ENCODE measurements at places on chromosomes 13 and 19.

GRCh38 chr19:11963566-11964355 is 1.1 kb upstream of the ZNF763 start:
- no peak overlapping the region for H3K4me3 ChIP-seq
- DNase-seq: no peak
- no peaks in the 10 kb centered on the region for H3K36me3 ChIP-seq
- H3K27me3 ChIP-seq: no peaks in the 10 kb centered on the region
- no peak overlapping the region for H3K27ac ChIP-seq

DNA sequence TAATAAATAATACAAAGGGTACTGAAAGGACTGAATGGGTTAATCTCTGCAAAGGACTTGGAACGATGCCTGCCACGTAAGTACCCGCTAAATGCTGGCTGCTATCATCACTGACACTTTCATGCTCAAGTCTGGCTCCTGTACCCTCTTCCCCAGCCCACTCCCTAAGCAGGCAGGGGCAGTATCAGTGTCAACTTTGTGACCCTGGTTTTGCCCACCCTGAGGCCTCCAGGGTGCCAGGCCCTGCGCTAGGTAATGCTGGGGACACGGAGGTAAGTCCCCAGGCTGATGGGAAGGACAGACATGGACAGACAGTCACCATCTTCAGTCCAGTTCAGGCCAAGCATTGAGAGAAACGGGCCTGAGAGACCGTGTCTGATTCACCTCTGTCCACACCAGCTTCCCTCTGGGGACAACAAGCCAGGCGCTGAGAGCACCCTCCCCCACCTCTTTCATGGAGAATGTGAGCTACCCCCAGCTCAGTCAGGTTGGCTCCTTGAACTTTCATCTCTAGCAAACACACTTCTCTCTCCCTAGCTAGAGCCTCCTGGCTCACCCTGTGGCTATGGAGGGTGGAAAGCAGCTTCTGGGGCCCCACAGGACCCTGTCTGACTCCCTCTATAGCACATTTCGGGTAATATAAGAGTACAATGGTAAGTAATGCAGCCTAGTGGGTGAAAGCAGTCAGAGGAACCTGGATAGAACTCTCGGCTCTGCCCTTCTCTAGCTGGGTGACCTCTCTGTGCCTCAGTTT is 800 bp downstream of the ETFB start:
- no peaks in the 10 kb centered on the region for H3K27me3 ChIP-seq
- H3K4me3 ChIP-seq: peak overlapping the region; percentile 83
- peaks cover 8% of the 10 kb centered on the region for H3K36me3 ChIP-seq
- peaks cover 13% of the 10 kb centered on the region for H3K4me1 ChIP-seq
- DNase-seq: no peak

DNA sequence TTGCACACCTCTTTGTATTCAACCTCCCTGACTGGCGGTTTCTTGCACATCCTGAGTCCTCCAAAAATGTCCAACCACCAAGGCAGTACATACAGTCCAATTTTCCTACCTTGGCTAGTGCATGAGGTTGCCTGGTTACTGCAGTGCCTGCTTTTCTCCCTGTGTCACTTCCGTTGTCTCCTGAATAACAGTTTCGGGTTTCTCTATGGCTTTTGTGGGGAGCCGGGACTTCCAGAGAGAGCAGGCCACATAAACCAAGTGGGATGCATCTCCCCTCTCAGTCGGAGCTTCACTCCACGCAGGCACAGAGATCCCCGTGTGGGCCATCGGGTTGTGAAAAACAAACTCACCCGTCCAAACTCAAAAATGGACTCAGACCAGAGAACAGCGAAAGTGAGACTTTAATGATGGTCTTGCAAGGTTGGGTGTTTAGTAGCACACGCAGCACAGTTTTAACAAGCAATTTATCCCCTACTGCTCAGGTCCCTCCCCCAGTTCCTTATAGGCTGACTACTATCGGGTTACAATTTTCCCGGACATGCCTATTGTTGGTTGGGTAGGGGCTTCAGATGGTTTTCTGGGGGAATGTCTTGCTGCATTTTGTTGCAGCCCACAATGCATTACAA is 173.1 kb downstream of the POU4F1 start:
- no peaks in the 10 kb centered on the region for H3K27me3 ChIP-seq
- H3K27ac ChIP-seq: no peak overlapping the region
- H3K4me1 ChIP-seq: no peaks in the 10 kb centered on the region
- H3K4me3 ChIP-seq: no peak overlapping the region

- H3K4me1 ChIP-seq: no peaks in the 10 kb centered on the region
- H3K27ac ChIP-seq: no peak overlapping the region
- no peaks in the 10 kb centered on the region for H3K27me3 ChIP-seq
- DNase-seq: no peak
Measured at GRCh38 chr13:59269476-59269875, 894.3 kb downstream of the DIAPH3 start.

- H3K27ac ChIP-seq: no peak overlapping the region
- no peaks in the 10 kb centered on the region for H3K4me1 ChIP-seq
- H3K4me3 ChIP-seq: no peak overlapping the region
- no peak for DNase-seq
- no peaks in the 10 kb centered on the region for H3K36me3 ChIP-seq
Measured at GRCh38 chr13:51276636-51277035, 54.4 kb downstream of the FAM124A start.

DNA sequence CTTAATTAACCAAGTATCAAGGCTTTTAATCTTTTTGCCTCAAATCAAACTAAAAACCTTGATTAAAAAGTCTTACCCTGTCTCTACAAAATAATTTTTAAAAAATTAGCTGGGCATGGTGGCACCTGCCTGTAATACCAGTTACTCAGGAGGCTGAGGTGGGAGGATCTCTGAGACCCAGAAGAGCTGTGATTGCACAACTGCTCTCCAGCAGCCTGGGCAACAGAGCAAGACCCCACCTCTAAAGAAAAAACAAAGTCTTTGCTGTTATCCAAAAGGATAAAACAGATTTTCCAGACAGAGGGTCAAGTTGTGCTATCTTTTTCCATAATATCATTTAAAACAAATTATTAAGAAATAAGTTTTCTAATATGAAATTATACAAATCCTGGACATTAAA is 26.8 kb upstream of the CEBPG start:
- no peaks in the 10 kb centered on the region for H3K4me1 ChIP-seq
- no peak overlapping the region for H3K4me3 ChIP-seq
- DNase-seq: no peak
- no peak overlapping the region for H3K27ac ChIP-seq
- peaks cover 26% of the 10 kb centered on the region for H3K27me3 ChIP-seq

DNA sequence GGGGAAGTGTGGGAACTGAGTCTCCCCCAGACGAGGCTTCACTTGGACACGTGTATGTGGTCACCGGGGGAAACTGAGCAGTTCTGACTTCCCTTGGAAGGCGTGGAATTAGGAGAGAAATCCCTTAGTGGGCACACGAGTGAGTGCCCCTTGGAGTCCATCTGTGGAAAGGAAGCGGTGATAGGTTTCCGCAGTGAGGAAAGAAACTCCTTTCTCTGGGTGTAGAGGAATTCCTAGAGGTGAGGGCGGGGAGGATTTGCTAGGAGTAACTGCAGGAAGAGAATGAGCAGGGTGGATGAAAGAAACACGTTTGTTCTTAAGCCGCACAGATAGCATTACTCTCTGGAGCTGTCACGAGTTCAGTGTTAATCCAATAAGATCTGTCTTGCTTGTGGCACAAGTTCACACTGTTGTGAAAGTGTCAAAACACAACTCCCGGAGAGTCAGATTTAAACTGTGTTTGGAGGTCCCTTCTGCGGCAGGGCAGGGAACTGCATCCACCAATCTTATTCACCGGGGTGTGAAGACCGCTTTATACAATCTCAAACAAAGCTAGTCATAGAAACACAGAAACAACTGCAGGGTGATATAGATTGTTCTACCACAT is 1.2 kb downstream of the KL start:
- H3K36me3 ChIP-seq: no peaks in the 10 kb centered on the region
- no peaks in the 10 kb centered on the region for H3K4me1 ChIP-seq
- H3K27me3 ChIP-seq: peaks cover 4% of the 10 kb centered on the region
- peak; percentile 5 for DNase-seq

DNA sequence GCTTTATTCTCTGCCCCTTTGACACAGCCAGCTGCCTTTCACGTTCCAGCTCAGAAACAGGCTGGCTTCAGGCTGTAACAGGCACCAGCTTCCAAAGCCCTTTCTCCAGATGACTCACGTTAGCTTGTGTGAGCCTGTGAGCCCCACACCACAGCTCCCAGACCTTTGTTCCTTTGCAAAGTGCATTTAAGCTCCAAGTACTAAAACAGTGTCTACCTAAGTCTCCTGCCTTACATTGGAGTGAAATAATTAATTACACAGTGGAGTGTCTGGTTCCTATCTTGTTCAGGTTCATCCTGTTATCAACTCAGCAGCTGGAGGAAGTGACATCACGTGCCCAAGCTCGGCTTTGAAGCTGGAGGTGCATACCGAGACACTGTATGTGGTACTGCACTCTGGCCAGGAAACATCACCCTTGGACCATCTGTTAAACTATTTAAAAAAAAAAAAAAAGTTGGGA is 475.8 kb downstream of the FOXO1 start:
- H3K4me3 ChIP-seq: no peak overlapping the region
- H3K27me3 ChIP-seq: no peaks in the 10 kb centered on the region
- DNase-seq: no peak
- no peaks in the 10 kb centered on the region for H3K36me3 ChIP-seq
- no peak overlapping the region for H3K27ac ChIP-seq

GRCh38 chr19:47100290-47100689 is 13.3 kb downstream of the ZC3H4 start:
- no peaks in the 10 kb centered on the region for H3K27me3 ChIP-seq
- DNase-seq: no peak
- no peaks in the 10 kb centered on the region for H3K36me3 ChIP-seq
- no peak overlapping the region for H3K27ac ChIP-seq

DNA sequence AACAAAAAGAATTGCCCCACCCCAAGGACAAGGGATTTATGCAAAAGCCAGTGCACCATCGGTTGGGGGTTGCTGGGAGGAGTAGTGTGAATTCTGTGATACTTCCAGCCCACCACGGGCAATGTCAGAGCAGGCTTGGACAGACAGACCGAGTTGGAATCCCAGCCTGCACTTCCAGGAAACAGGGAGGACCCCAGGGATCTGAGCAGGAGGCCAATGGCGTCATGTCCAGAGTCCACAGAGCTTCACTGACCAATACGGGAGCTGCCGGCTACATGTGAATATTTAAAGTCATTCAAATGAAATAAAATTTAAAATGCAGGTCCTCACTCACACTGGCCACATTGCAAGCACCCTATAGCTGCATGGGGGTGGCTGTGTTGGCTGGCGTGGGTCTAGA is 10.9 kb downstream of the ZNRF4 start:
- no peak overlapping the region for H3K27ac ChIP-seq
- no peaks in the 10 kb centered on the region for H3K4me1 ChIP-seq
- no peak overlapping the region for H3K4me3 ChIP-seq
- no peaks in the 10 kb centered on the region for H3K36me3 ChIP-seq
- DNase-seq: no peak

- peaks cover 27% of the 10 kb centered on the region for H3K4me1 ChIP-seq
- DNase-seq: peak; percentile 90
- H3K36me3 ChIP-seq: no peaks in the 10 kb centered on the region
Measured at GRCh38 chr19:55071129-55071502, 4.6 kb upstream of the EPS8L1 start.

GRCh38 chr13:59846845-59847620 is 316.7 kb downstream of the DIAPH3 start:
- no peaks in the 10 kb centered on the region for H3K27me3 ChIP-seq
- H3K27ac ChIP-seq: no peak overlapping the region
- no peak overlapping the region for H3K4me3 ChIP-seq

DNA sequence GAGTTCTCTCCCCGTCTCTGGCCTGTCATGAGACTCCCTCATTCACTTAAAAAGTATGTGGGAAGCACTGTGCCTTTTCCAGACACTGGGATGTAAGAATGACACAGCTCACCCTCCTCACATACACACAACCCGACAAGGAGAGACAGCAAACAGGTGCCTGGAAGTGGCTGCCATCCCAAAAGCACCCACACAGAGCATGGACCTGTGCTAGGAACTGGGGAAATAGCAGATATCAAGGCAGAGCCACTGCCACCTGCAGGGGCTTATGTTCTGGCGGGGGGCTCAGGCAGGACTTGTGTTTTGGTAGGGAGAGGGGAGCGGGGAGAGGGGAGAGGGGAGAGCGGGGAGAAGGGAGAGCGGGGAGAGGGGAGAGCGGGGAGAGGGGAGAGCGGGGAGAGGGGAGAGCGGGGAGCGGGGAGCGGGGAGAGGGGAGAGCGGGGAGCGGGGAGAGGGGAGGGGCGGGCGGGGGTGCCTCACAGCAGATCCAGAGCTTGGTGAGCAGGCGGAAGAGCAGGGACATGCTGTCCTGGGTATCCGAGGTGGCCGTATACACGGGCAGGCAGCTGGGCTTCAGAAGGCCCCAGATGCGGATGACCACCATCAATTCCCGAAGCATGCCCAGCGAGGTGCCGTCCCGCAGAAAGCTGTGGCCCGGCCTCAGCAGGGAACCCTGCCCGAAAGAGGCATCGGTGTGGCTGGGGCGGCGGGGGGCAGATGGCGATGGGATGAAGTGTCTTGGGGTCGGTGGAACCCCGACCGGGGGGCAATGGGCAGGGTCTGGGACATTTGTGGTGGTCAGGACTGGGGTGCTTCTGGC is 12.2 kb downstream of the CFD start:
- no peak overlapping the region for H3K4me3 ChIP-seq
- DNase-seq: no peak
- H3K27me3 ChIP-seq: no peaks in the 10 kb centered on the region
- H3K36me3 ChIP-seq: no peaks in the 10 kb centered on the region
- H3K27ac ChIP-seq: no peak overlapping the region
- H3K4me1 ChIP-seq: peaks cover 5% of the 10 kb centered on the region

- H3K27me3 ChIP-seq: no peaks in the 10 kb centered on the region
- no peaks in the 10 kb centered on the region for H3K36me3 ChIP-seq
- no peak overlapping the region for H3K4me3 ChIP-seq
- no peak overlapping the region for H3K27ac ChIP-seq
- DNase-seq: no peak
Measured at GRCh38 chr19:3801412-3802096, 15.4 kb upstream of the MATK start.

- no peak for DNase-seq
- H3K36me3 ChIP-seq: no peaks in the 10 kb centered on the region
- H3K4me3 ChIP-seq: no peak overlapping the region
- H3K27ac ChIP-seq: no peak overlapping the region
- no peaks in the 10 kb centered on the region for H3K4me1 ChIP-seq
Measured at GRCh38 chr19:50910722-50911121, 473 bp downstream of the KLK4 start.

GRCh38 chr13:105902396-105902795 is 633.1 kb downstream of the EFNB2 start:
- H3K27me3 ChIP-seq: no peaks in the 10 kb centered on the region
- no peaks in the 10 kb centered on the region for H3K4me1 ChIP-seq
- H3K36me3 ChIP-seq: no peaks in the 10 kb centered on the region
- no peak for DNase-seq
- no peak overlapping the region for H3K27ac ChIP-seq
- H3K4me3 ChIP-seq: no peak overlapping the region

GRCh38 chr13:66995203-66995611 is 234.9 kb downstream of the PCDH9 start:
- H3K27ac ChIP-seq: no peak overlapping the region
- no peak for DNase-seq
- H3K36me3 ChIP-seq: no peaks in the 10 kb centered on the region
